ENCODE measurements at places on chromosomes 2 and 18. TPM values are rescaled to one million over a fixed set of nuclear protein-coding genes. Genes with fewer than 3 reads are reported as not detected.

Gene CD8B2
- under 0.01 TPM for total RNA-seq

Gene PTPRN
- total RNA-seq: not detected

Gene ANKRD44
- total RNA-seq: 7.2 TPM

Gene EMX1
- not detected for total RNA-seq

Gene DOCK10
- 15.3 TPM for total RNA-seq

Gene ALKAL2
- total RNA-seq: not detected

Gene RAX
- not detected for total RNA-seq

Gene NUP35
- 13.4 TPM for total RNA-seq

Gene VIL1
- 72.0 TPM for total RNA-seq

Gene RAPGEF4
- 18.2 TPM for total RNA-seq

Gene DNER
- total RNA-seq: not detected

Gene FBXO41
- 0.51 TPM for total RNA-seq

Gene XDH
- 76.6 TPM for total RNA-seq

Gene LRRC30
- total RNA-seq: not detected

Gene PEX13
- total RNA-seq: 42.8 TPM

- H3K27ac ChIP-seq: no peak overlapping the region
- DNase-seq: no peak
- H3K27me3 ChIP-seq: no peaks in the 10 kb centered on the region
- peaks cover 5% of the 10 kb centered on the region for H3K4me1 ChIP-seq
These were observed 371.7 kb upstream of the RND3 start for GRCh38 chr2:150859162-150859561.

DNA sequence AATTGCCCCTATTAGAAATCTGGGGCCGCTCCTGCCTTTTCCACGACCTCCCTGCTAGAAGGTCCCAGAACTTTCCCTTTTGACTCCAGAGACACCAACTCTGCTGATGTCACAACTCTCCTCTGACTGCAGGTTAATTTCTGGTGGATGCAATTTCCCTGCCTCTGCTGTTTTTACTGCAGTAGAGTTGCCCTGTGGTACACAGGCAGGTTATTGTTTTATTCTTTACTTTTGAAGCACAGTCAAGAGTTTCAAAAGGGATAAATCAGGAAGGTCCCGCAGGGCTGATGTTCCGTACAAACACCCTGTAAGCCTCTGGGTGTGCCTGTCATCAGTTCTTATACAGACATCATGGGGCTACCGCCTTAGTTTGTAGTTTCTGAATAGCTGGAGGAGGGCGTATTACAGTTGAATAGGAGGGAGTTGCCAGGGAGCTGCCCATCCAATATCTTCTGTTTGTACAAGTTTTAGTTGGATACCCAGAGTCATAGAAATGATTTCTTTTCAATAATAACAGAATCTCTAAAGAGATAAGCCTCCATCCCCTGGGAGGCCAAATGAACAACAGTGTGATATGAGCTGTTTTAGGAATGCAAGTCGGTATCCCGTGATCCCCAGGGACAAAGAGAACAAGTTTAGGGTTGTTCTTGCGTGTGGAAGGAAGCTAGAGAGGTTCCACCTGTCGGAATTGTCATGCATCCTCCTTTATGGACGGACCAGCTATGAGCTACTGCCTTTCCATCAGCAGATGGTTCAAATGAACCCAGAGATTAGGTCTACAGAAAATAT, 108.4 kb upstream of the COPS8 start:
- DNase-seq: no peak
- no peak overlapping the region for H3K27ac ChIP-seq
- no peaks in the 10 kb centered on the region for H3K4me1 ChIP-seq

DNA sequence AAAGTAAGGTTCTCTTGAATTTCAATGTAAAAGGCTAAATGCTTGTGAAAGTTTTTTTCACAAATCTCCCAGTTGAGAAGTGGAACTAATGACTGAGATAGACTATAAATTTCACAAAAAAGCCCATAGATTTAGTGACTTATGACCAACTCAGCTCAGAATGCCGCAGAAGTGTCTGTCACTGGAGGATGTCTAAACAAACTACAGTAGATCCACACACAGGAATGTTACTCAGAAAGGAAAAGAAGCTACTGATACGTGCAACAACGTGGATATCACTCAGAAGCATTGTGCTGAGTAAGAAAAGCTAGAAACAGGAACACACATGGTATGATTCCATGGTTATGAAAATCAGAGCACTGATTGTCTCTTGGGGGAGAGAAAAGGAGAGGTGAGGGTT, 151.9 kb downstream of the DOCK10 start:
- H3K27ac ChIP-seq: no peak overlapping the region
- DNase-seq: no peak
- no peak overlapping the region for H3K4me3 ChIP-seq
- no peaks in the 10 kb centered on the region for H3K36me3 ChIP-seq

DNA sequence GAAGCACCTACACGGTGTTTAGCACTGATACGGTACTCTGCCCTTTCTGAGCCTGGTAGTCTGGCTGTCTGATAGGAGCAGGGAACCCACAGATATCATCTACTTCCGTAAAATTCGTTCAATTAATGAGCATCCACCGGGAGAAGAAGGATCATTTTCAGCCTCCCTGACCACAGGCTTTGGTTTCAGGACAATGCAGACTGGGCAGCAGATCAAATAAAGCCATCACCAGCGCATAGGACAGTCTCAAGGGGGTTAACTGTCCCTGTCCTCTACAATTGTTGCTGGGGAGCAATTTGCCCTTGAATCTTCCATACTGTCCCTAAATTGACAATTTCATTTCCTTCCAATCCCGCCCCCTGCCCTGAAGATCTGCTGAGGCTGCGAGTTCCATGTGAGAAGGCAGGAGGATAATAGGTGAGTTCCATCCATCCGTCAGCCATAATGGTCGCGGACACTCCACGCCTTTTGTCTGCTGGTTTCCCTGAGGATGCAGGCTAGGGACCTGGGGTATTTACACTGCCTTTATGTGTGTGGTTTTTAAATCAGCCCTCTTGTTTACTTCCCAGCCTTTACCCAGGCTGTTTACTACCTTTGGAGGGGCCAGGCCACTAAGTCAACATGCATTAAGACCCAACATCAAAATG, 110.0 kb downstream of the MYCN start:
- H3K27me3 ChIP-seq: no peaks in the 10 kb centered on the region
- H3K4me3 ChIP-seq: no peak overlapping the region
- no peaks in the 10 kb centered on the region for H3K4me1 ChIP-seq
- no peak for DNase-seq
- H3K27ac ChIP-seq: no peak overlapping the region
- no peaks in the 10 kb centered on the region for H3K36me3 ChIP-seq

DNA sequence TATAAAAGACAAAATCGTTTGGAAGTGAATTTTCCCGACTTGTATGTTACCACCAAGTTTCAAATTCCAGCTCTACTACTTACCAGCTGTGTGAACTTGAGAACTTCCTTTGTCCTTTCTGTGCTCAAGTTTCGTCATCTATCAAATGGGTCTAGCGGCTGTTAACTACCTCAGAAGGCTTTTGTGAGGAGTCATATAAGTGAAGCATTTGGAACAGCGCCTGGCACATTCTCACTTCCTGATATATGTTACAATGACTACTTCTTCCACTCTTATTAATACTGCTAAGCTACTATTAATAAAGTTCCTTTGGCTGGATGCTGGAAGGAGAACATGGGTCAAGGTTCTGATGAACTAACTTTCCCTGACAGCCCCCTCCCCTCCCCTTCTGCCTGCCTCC, 104.5 kb downstream of the MEIS1 start:
- H3K4me3 ChIP-seq: no peak overlapping the region
- no peaks in the 10 kb centered on the region for H3K27me3 ChIP-seq
- H3K36me3 ChIP-seq: no peaks in the 10 kb centered on the region
- peaks cover 4% of the 10 kb centered on the region for H3K4me1 ChIP-seq
- no peak overlapping the region for H3K27ac ChIP-seq

- H3K27me3 ChIP-seq: no peaks in the 10 kb centered on the region
- H3K27ac ChIP-seq: peak overlapping the region; percentile 69
- H3K4me3 ChIP-seq: no peak overlapping the region
- DNase-seq: no peak
- H3K4me1 ChIP-seq: no peaks in the 10 kb centered on the region
These were observed 16.0 kb downstream of the PDCD1 start for GRCh38 chr2:241842620-241843211.

- no peak for DNase-seq
- H3K4me3 ChIP-seq: no peak overlapping the region
- H3K36me3 ChIP-seq: no peaks in the 10 kb centered on the region
- H3K4me1 ChIP-seq: no peaks in the 10 kb centered on the region
These were observed 56.1 kb upstream of the KIDINS220 start for GRCh38 chr2:8893474-8893873.

DNA sequence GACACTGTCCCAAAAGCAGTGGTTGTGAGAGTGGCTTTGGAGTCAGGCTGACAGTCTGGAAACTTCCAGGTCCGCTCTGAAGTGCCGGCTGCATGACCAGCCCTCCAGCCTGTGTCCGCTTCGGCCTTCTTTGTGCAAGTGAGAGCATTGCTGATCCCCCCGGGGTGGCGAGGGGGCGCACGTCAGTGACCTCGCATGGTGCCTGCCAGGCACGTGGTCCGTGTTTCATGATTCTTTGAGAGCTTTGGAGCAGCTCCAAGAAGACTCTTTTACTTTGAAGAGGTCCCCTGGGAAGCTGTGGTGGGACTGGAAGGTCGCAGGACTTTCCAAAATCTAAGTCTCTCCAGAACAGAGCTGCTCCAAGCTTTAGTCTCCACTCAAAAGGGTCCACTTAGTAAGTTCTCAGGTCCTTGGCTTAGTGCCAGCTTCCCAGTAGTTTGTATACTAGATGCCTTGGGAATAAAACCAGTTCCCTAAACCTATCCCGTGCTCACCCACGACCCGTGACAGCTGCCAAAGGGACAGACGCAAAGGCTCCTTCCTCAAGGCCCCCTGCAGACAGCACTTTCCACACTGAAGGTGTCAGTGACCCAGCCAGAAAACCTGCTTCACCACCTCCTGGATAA, 68.8 kb downstream of the ADI1 start:
- DNase-seq: no peak
- no peaks in the 10 kb centered on the region for H3K27me3 ChIP-seq
- H3K4me1 ChIP-seq: no peaks in the 10 kb centered on the region
- H3K4me3 ChIP-seq: no peak overlapping the region
- H3K27ac ChIP-seq: no peak overlapping the region

- H3K4me1 ChIP-seq: no peaks in the 10 kb centered on the region
- DNase-seq: no peak
- no peak overlapping the region for H3K4me3 ChIP-seq
- no peaks in the 10 kb centered on the region for H3K27me3 ChIP-seq
- no peak overlapping the region for H3K27ac ChIP-seq
These were observed 102.2 kb downstream of the AP1S3 start for GRCh38 chr2:223735035-223735640.

- H3K27me3 ChIP-seq: no peaks in the 10 kb centered on the region
- H3K4me1 ChIP-seq: peaks cover 16% of the 10 kb centered on the region
These were observed 5.3 kb upstream of the DCTN1 start for GRCh38 chr2:74385396-74385795.

DNA sequence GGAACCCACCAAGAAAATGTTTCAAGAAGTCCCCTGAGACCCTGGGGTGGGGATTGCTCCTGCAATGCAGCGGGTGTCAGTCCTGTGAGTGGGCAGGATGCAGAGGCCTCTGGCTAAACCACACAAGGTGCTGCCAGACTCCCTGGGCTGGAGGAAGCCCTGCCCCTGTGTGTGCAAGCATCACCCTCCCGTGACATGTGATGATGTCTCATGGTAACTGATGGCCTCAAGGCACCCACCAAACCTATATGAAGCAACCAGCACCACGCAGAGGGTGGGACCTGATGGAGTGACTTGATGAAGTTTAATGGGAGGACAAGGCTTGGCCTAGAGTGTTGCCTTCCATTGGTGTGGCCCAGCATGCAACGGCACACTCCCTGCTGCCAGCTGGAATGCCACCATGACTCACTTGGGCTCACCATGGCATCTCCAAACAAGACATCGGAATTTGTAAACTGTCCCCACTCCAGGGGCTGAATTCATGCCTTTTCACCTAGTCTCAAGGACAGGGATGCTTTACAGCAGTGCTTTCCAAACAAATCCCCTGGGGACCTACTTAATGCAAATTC, 8.7 kb upstream of the SLC14A1 start:
- no peaks in the 10 kb centered on the region for H3K4me1 ChIP-seq
- no peak for DNase-seq
- no peak overlapping the region for H3K4me3 ChIP-seq
- no peak overlapping the region for H3K27ac ChIP-seq
- H3K27me3 ChIP-seq: no peaks in the 10 kb centered on the region

GRCh38 chr2:199973703-199974102, 18.3 kb downstream of the MAIP1 start:
- H3K4me1 ChIP-seq: no peaks in the 10 kb centered on the region
- peak overlapping the region; percentile 75 for H3K27ac ChIP-seq
- no peaks in the 10 kb centered on the region for H3K36me3 ChIP-seq
- H3K4me3 ChIP-seq: no peak overlapping the region

- peaks cover 42% of the 10 kb centered on the region for H3K4me1 ChIP-seq
- H3K27me3 ChIP-seq: no peaks in the 10 kb centered on the region
- H3K4me3 ChIP-seq: no peak overlapping the region
- peak; percentile 69 for DNase-seq
- peaks cover 5% of the 10 kb centered on the region for H3K36me3 ChIP-seq
These were observed 10.9 kb downstream of the ANKRD23 start for GRCh38 chr2:96832754-96833507.

GRCh38 chr2:141313972-141314371, 816.8 kb downstream of the LRP1B start:
- no peaks in the 10 kb centered on the region for H3K27me3 ChIP-seq
- no peak for DNase-seq
- H3K36me3 ChIP-seq: no peaks in the 10 kb centered on the region
